ENCODE measurements at places on chromosomes 12 and 14.

GRCh38 chr12:53709671-53710070, 17.6 kb downstream of the CALCOCO1 start:
- peaks cover 11% of the 10 kb centered on the region for H3K36me3 ChIP-seq
- no peak for DNase-seq
- no peak overlapping the region for H3K4me3 ChIP-seq

GRCh38 chr12:123801573-123802178, 39.6 kb downstream of the DNAH10 start:
- no peaks in the 10 kb centered on the region for H3K36me3 ChIP-seq
- peaks cover 2% of the 10 kb centered on the region for H3K4me1 ChIP-seq
- no peak for DNase-seq
- no peak overlapping the region for H3K27ac ChIP-seq
- H3K27me3 ChIP-seq = peaks cover 36% of the 10 kb centered on the region

DNA sequence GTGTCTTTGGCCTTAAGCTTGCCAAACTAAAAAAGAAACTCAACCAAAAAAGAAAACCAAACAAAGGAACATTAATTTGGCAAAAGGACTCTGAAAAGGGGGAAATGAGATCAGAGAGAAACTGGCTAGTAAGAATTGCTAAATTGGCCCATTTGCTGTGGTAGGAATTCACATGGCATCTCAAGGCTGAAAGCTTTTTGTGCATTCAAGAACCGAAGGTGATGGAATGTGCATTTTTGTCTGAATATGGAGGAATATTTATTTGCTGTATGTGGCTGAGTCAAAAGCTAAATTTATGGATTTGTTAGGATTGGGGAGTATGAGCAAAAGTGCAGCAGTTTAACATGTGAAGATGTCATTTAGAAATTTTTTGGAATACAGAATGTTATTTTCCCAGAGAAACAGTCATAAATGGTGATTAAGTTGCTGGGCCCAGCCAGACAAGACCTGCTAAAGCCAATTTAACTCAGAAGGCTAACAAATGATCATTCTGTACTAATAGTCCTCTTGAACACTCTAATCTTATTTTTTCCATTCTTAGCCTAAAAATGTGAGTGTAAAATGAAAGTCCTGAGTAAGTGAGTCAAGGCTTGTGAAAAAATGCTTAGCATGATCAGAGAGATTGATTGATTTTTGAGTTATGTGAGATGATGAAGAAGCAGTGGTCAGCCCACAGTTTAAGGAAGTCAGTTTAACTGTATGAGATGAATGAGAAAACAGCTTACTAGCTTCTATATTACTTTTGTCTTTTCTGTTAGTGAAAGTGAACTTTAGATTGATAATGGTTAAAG, 94.1 kb downstream of the ANO6 start:
- H3K4me3 ChIP-seq = no peak overlapping the region
- no peak overlapping the region for H3K27ac ChIP-seq
- peaks cover 2% of the 10 kb centered on the region for H3K4me1 ChIP-seq
- DNase-seq = no peak

GRCh38 chr14:44265246-44265645, 241.8 kb downstream of the FSCB start:
- H3K27me3 ChIP-seq = no peaks in the 10 kb centered on the region
- no peak overlapping the region for H3K27ac ChIP-seq
- no peaks in the 10 kb centered on the region for H3K4me1 ChIP-seq
- no peak for DNase-seq

All from T-helper 17 cell (primary cell).